ENCODE measurements at places on chromosomes 16 and 17.

GRCh38 chr17:28327031-28327607 lies 8.1 kb downstream of the TMEM97 start:
- DNase-seq, result no peak

- no peak for DNase-seq
These were observed 44.9 kb upstream of the DNAJA2 start for GRCh38 chr16:47018223-47018891.

GRCh38 chr16:53091466-53092211 lies 36.8 kb downstream of the CHD9 start:
- DNase-seq, result no peak

- no peak for DNase-seq
These were observed 57.3 kb upstream of the MON1B start for GRCh38 chr16:77133706-77134105.

Data from keratinocyte (primary cell).